ENCODE measurements at places on chromosomes 11 and 22. TPM values are rescaled to one million over a fixed set of nuclear protein-coding genes. Genes with fewer than 3 reads are reported as not detected.
A peak's percentile ranks its signal among the peaks of the same experiment; 100 is the strongest.

MED19 gene
- 18.4 TPM for total RNA-seq

PNPLA3 gene
- total RNA-seq: not detected

MPEG1 gene
- 3.9 TPM for total RNA-seq

OR51E2 gene
- total RNA-seq: 0.98 TPM

DGAT2 gene
- total RNA-seq: 26.0 TPM

RGL4 gene
- total RNA-seq: not detected

PAMR1 gene
- 46.7 TPM for total RNA-seq

ANGPTL5 gene
- total RNA-seq: not detected

OSM gene
- total RNA-seq: not detected

DNA sequence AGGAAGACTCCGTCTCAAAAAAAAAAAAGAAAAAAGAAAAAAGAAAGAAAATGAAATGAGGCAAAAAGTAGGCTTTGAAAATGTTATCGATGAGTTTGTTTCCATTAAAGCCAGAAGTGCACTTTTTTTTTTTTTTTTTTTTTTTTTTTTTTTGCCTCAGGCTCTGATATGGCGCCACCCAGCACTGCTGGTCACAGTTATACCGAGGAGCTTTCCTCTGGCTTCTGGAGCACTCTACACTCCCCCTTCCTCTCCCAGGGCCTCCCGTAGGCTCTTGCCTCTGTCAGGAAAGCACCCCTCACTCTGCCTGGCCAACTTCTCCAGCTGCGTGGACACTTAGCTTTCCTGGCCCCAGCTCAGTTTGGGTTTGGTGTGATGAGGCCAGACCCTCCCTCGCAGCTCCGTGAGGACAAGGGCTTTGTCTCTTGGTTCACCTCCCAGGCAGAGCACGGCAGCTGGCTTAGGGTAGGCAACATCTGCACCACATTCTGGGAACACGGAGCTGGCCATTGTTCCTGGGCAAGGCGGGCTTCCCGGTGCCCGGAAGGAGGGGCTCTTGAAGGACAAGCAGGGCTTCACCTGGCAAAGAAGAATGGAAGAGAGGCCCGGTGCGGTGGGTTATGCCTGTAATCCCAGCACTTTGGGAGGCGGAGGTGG lies 16.9 kb downstream of the FADS2 start:
- DNase-seq: no peak

DNA sequence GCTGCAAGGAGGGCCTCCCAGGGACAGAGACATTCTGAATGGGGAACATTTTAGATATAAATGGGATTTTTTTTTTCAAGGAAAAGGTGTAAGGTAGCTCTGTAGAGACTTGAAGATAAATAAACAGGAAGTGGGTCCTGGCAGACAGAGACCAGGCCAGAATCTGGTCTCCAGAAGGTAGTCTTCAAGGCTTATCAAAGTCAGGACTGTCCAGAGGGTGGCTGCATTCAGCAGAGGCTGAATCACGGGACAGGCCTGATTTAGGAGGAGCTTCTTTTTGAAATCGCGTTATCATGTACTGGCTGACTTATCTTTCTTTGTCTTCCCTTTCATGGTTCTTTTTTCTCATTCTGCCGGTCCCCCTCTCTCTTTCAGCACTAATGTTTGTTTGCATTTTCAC lies 542.9 kb downstream of the NTM start:
- no peak for DNase-seq

DNA sequence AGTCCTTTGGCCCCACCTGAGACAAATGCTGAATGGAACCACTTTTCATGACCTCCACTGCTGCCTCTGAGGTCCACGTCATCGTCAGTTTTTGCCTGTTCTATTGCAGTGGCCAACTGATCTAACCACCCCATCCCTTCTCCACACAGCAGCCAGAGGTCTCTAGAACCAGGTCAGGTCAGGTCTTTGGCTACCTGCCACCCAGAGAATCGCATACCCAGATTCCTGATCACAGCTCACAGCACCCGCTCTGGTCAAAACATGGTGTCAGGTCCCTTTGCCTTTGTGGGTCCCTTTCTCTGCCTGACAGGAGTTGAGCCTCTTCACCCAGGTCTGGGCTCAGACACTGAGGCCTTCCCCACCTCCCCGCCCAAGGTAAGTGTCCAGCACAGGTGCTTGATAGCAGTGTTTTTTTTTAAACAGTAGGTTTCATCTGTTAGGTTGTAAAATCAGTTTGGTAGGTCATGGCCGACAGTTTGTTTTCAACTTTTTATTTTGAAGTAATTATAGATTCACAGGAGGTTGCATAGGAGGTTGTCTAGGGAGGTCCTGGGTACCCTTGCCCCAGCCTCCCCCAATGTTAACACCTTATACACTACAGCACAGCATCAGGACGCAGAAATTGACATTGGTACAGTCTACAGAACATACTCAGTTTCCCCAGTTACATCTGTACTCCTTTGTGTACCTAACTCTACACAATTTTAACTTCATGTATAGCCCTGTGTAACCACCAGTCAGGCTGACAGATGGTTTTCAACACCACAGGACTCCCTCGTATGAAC lies 6.9 kb downstream of the C22orf39 start:
- DNase-seq: no peak

GRCh38 chr11:124174001-124174583 lies 9.1 kb upstream of the OR10D3 start:
- DNase-seq: no peak

- no peak for DNase-seq
Observed at GRCh38 chr11:112247201-112247600, 13.5 kb downstream of the PLET1 start.

- DNase-seq: no peak
Observed at GRCh38 chr11:111766834-111767142, 599 bp upstream of the PPP2R1B start.

- DNase-seq: no peak
Observed at GRCh38 chr11:28420099-28420498, 311.9 kb downstream of the METTL15 start.

GRCh38 chr11:47586098-47586855 lies at the start of gene FAM180B:
Gene FAM180B (plus strand): TSS chr11:47586678. CDS start chr11:47586769, 91 bp downstream.
- DNase-seq: no peak

- DNase-seq: peak; percentile 16
Observed at GRCh38 chr11:45304992-45305335, 18.8 kb upstream of the SYT13 start.

GRCh38 chr22:49312601-49313000 lies 515.1 kb downstream of the BRD1 start:
- no peak for DNase-seq

GRCh38 chr22:29009148-29009547 lies 52.5 kb downstream of the C22orf31 start:
- no peak for DNase-seq

- no peak for DNase-seq
Observed at GRCh38 chr22:39081598-39081997, 4.5 kb downstream of the APOBEC3G start.

GRCh38 chr11:122917311-122917710 lies 34.8 kb downstream of the JHY start:
- DNase-seq: no peak

DNA sequence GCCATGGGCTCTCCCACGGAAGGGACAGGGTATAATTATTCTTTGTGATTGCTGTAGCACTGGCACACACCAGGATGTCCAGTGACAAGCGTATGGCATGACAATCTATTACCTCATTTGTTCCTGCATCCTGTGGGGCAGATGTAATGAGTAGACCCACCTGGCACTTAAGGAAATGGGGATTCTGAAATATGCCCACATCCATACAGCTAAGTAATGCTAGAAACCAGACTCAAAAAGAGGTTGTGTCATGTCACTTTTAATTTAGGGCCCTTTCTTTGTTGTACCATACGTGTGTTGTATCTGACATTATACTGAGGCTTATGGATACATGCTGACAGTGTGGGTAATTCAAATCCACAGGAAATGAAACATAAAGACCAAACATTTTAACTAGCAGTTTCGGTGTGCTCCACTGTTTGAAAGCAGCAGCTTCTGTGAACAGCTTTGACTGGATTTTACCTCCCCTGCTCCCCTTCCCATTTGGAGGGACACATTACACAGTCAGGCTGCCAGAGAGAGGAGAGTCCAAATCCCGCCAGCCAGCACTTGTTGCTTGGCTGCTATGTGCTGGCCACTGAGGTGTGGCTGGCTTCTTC lies 21.2 kb downstream of the GRAMD1B start:
- DNase-seq: no peak

- DNase-seq: no peak
Observed at GRCh38 chr22:37951305-37951704, 2.1 kb downstream of the C22orf23 start.

DNA sequence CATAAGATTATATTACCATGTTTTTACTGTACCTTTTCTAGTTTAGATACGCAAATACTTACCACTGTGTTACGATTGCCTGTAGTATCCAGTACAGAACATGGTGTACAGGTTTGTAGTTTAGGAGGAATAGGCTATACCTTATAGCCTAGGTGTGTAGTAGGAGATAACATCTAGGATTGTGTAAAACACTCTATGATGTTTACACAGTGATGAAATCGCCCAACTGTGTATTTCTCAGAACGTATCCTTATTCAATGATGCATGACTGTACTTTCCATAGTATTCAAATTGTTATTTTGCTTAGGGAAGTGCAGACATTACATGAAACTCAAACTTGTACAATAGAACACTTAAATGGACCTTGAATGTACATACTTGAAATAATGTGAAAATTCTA lies 188.1 kb upstream of the PDGFD start:
- DNase-seq: no peak

- no peak for DNase-seq
Observed at GRCh38 chr22:29377979-29378378, 10.4 kb downstream of the AP1B1 start.

DNA sequence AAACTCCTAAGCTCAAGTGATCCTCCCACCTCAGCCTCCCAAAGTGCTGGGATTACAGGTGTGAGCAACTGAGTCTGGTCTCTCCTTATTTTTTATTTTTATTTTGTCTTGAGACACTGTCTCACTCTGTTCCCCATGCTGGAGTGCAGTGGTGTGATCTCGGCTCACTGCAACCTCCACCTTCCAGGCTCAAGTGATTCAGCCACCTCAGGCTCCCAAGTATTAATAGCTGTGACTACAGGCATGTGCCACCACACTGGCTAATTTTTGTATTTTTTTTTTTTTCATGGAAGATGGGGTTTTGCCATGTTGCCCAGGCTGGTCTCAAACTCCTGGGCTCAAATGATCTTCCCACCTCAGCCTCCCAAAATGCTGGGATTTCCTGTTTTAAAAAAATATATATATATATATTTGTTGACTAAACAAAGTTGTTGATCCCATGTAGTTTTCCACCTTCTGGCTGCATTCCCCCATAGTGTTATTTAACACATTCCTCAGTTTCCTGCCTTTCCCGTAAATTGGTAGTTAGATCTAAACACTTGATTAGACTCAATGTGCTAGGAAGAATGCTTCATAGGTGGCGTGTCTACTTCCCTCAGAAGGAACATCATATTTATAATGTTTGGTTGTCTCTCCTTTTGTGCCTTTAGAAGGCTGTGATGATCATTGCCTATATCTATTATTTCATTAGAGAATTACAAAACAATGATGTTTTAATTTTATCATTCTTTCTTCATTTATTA lies 38.8 kb downstream of the LRRC32 start:
- DNase-seq: no peak

DNA sequence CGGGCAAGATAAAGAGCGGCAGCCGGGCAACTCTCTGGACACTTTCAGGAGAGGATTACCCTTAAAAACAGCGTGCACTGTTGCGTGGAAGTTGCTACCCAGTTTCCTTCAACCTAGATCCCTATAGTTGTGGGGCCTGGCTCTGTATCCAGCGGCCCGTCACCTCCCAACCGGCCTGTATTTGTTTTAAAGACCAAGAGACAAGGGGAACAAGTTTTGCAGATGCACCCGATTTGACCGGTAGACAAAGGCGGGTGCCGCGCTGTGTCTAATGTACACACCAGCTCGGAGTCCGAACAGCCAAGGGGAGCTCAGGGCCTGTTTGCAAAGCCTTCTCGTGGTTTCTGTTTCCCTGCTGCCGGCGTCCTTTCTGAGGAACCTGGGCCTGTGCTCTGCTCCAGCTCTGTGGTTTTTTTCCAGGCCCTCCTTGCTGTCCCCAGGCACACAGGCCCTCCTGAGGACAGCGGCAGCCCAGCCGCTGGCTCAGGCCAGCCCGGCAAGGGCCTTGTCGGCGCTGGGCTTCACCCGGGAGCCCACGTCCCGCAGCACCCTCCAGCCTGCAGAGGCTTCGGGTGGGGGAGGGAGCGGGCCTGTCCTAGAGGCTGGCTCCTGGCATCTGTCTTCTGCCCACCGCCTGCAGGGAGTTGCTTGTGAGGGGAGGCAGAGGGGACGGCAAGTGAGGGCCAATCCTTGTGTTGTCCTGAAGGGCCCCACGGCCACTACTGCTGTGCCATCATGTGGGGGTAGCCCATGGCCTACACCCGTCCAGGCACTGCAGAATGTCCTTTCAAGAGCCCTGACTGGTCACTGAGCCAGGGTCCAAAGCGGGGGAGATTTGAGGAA lies 1.4 kb downstream of the TBX1 start:
- no peak for DNase-seq

GRCh38 chr11:72023335-72023734 lies 24.6 kb downstream of the IL18BP start:
- no peak for DNase-seq

DNA sequence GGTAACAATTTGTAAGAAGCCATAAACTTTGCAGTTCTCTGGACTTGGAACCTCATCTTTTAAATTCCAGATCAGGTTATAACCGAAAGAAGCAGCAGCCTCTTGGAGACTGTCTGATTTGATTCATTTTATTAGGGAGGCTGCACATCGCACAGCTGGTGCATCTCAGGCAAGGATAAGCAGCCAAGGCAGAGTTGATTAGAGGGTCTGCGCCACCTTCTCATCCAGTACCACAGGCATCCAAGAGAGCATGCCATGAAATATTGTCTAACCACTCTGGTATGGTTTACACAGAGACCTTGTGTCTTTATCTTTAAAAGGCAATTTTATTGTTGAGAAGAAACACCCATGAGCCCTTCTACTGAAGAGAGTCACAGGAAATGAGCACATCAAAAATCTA lies 16.2 kb upstream of the CWF19L2 start:
- no peak for DNase-seq

- DNase-seq: no peak
Observed at GRCh38 chr11:63837027-63837688, 1.8 kb upstream of the MARK2 start.

DNA sequence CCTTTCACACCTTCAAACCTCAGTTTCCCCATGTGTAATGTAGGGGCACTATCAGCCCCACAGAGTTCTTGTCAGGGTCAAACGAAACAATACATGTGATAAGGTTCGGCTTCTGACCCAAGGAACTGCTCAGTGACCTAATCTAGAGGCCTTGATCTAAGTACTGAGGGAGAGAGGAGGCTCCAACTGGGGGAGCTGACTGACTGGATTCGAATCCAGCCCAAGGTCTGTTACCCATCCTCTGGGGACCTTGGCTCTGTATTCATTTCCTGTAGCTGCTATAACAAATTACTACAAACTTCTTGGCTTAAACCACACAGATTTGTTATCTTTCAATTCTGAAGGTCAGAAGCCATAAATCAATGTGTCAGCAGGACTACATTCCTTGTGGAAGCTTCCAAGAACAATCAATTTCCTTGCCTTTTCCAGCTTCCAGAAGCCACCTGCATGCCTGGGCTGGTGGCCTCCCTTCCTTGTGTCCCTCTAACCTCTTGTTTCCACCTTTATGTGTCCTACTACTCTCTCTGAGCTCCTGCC lies 10.7 kb upstream of the ANAPC15 start:
- DNase-seq: no peak
